ENCODE measurements at places on chromosomes 7 and 10.

GRCh38 chr7:151137076-151137675, 30.3 kb downstream of the GBX1 start:
- DNase-seq = peak; percentile 25

DNA sequence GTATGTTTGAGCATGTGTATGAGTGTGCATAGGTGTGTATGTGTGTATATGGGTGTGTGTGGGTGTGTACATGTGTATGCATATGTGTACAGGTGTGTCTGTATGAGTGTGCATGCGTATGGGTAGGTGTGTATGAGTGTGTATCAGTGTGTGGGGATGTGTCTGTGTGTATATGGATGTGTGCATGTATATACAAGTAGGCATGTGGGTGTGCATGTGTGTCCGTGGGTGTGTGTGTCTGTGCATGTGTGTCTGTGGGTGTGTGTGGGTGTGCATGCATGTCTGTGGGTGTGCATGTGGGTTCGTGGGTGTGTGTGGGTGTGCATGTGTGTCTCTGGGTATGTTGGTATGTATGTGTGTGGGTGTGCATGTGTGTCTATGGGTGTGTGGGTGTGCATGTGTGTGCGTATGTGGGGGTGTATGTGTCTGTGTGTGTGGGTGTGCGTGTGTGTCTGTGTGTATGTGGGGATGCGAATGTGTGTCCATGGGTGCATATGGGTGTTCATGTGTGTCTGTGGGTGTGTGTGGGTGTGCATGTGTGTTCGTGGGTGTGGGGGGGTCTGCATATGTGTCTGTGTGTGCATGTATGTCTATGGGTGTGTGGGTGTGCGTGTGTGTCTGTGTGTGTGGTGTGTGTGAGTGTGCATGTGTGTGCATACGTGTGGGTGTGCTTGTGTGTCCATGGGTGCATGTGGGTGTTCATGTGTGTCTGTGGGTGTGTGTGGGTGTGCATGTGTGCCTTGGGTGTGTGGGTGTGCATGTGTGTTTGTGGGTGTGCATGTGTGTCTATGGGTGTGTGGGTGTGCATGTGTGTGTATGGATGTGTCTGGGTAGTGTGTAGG, 20.6 kb downstream of the EMX2 start:
- no peak for DNase-seq

DNA sequence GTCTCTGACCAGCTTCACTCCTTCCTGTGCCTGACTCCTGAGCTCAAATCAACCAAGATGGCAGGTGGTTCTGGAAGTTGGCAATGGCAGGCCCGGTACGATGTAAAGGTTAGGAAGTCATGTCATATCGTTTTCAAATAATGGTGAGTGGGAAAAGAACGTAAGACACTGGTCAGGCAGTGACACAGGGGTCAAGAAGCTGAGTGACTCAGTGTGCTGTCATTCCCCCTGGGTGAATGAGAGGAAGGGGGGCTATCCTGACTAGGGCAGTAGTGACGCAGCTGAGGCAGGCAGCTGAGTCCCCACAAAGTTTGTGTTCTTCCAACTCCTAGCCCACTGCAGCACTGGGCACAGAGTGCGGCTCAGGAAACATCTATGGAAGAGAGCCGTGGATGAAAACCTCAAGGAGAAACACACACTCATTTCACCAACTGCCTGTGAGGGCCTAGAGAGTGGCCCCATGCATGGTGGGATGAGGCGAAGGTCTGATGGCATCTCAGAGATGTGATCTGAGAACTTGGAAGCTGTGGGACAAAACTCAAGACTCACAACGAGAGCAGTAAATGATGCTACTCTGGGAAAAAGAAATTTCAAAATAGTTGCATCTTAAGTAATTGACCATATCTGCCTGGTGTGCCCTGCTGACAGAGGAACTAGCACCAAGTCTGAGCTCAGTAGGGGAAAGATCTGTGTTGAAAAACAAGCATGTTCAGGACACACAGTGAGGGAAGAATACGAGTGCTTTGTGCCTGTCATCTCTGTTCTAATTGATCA, 23.2 kb downstream of the CREB3L2 start:
- DNase-seq = no peak

- no peak for DNase-seq
Measured at GRCh38 chr10:81917666-81918065, 42.7 kb downstream of the NRG3 start.

DNA sequence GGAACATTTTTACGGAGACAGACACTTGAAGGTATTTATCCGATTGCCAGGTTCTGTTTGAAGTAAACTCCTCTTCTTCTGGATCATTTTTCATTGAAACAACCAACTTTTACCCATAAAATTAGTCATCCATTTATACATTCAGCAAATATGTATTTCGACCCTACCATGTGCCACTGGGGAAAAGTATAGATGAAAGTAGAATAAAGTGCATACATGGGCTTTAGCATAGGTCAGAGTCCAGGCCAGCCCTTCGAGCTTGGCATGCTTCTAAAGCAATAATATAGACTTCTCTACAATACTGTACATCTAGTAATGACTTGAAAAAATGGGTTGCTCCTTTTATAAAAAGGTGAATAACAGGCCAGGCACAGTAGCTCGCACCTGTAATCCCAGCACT, 10.1 kb downstream of the SLC25A16 start:
- no peak for DNase-seq

DNA sequence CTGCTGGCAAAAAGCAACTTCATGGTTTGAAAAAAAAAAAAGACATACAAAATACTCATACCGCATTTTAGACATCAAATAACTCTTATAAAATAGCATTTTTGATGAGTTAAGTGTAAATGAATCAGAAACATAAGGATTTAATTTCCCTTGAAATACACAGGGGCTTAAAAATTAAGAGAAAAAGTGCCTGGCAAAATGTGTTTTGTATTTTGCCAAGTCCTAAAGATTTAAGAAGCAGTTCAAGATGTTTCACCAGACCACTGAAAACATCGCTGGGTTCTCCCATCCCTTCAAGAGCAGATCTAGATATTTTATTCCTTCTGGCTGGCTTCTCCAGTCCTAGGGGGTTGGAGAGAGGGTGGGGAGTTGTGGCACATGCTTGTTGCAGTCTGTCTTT, 396.4 kb downstream of the INHBA start:
- DNase-seq = no peak

- DNase-seq = no peak
Measured at GRCh38 chr7:78563191-78563590, 764.6 kb downstream of the PHTF2 start.

DNA sequence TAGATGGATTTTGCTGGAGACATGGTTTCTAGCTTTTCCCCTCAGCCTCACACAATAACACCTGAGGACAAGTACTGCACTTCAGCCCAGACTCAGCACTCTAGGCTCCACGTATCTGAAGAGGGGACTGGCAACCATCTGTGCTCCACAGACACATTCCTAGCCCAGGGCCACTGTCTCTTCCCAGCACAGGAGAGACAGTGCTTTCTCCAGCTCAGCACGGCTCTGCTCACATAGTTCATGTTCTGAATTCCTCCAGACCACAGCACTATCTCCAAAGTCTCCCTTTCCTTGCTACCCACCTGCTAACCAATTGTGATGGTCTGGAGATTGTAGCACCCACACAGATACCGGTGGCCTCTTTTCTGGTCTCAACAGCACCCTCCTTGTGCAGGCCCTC, 114.5 kb downstream of the HTR7 start:
- DNase-seq = no peak

DNA sequence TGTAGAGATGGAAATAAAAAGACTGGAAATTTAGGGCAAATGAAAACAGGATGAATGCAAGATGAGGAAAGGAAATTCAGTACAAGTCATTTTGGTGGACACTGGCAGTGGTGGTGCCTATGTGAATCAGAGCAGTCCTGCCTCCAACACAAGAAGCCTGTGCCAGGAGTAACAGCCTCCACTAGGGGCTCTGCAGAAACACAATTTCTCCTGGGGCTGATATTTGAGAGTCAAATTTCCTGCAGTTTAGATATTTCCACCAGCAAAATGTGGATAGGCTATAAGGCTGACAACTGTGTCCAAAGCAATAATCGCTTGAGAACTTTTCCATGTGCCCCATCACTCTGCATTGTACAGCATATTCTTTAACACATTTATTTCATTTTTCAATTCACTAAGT, 4.7 kb upstream of the PLXDC2 start:
- no peak for DNase-seq

GRCh38 chr10:54833029-54833428, 32.0 kb upstream of the PCDH15 start:
- no peak for DNase-seq

DNA sequence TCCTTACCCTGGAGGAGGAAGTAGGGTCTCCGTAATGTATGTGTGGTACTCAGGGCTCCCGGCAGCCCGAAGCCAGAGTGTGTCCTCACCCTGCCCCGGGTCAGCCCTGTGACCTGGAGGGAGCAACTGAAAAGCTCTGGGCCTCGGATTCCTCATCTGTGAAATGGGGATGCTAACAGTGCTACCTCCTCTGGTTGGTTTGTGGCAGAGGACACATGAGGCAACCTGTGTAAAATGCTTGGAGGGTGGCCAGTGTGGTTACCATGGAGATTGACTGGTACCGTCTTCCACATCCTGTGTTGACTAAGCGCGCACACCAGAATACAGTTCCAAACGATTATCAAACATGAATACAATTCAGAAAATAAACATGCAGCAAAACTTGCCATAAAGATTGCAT, 163.8 kb upstream of the KLF6 start:
- no peak for DNase-seq

- no peak for DNase-seq
Measured at GRCh38 chr7:85001495-85002345, 185.1 kb downstream of the SEMA3D start.

DNA sequence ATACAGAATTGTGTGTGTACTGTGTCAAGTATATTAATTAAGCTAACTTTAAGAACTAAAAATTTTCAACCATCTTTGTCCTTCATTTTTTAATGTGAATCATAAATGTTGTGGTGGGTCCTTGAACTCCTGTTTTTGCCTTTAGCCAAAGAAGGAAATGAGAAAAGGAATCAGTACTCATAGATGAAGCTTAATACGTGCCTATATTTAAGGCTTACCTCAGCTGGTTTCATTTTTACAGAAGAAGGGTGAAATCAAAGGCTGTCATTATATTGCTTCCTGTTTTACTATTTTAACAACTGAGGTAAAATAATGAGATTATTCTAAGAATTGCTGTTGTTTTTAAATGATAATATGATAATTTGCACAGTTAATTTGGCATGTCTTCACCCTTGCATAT, 6.3 kb upstream of the SNX13 start:
- peak; percentile 21 for DNase-seq

DNA sequence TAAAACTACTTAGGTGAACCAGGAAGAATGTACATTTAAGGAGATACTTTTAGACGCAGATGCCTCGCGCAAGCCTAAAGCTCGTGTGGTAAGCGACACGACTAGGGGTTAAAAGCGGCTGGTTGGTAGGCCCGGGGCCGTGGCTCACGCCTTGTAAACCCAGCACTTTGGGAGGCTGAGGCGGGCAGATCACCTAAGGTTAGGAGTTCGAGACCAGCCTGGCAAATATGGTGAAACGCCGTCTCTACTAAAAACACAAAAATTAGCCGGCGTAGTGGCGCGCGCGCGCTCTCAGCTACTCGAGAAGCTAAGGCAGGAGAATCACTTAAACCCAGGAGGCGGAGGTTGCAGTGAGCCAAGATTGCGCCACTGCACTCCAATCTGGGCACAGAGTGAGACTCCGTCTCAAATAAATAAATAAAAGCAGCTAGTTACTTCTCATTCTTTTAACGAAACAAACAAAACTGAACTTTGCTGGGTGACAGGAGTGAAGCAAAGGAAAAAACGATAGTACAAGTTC, 879 bp downstream of the NUDT5 start:
- peak; percentile 14 for DNase-seq

- DNase-seq = no peak
Measured at GRCh38 chr10:43041422-43042342, 35.2 kb upstream of the RET start.

DNA sequence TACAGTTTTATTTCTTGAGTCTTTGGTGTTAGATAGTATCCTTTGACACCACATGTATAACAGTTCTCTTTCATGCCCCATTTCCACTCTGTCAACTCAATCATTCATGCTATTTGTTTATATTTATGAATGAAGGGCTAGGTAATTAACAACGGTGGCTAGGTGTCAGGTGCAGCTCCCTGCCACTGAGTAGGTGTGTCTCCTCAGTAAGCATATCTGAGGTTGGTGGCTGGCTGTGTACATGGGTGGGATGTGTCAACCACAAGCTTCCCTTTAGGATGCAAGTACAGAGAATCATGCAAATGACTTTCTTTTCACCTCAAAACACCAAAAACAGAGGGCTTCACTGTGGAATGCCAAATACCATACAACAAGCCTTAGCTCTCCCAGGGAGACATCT, 83.4 kb downstream of the ZNF365 start:
- DNase-seq = no peak

- no peak for DNase-seq
Measured at GRCh38 chr7:17832242-17832641, 108.1 kb downstream of the SNX13 start.

GRCh38 chr7:63072806-63073205, 925.8 kb upstream of the ZNF722 start:
- DNase-seq = no peak

DNA sequence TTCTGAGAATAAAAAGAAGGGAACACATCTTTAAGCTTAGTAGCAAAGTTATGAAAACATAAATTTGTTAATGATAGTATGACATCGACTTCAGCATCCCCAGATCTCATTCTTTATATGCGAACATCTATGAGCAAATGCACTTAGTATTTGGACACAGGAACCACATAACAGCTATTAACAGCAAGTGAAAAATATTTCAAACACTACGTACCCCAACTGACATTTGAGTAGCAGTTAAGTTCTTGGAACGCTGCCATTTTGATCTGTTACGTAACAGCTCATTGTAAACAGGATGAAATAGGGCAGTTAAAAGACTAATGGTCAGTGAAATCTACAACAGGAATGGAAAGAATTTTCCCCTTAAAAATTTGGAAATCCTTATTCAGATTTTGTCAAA, 428.9 kb downstream of the TNS3 start:
- no peak for DNase-seq

- DNase-seq = no peak
Measured at GRCh38 chr7:131574741-131575140, 18.3 kb upstream of the PODXL start.

GRCh38 chr7:101251871-101252659, 7.2 kb upstream of the FIS1 start:
- peak; percentile 94 for DNase-seq

- no peak for DNase-seq
Measured at GRCh38 chr10:118544401-118544948, 51.0 kb downstream of the PRLHR start.

GRCh38 chr10:4003348-4003973, 218.5 kb upstream of the KLF6 start:
- DNase-seq = no peak

GRCh38 chr10:123553810-123554430, 112.2 kb upstream of the GPR26 start:
- no peak for DNase-seq

DNA sequence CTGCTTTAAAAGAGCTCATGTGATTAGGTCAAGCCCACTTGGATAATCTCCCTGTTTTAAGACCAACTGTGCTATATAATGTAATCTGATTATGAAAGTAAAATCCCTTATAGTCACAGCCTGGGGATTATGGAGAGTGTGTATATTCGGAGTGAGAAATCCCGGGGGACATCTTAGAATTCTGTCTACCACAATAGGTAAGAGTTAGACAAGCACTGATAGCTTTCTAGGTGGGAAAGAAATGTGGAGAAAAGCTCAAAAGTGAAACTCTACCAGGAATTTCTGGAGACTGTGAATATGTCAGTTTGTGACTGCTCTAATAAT, 2.9 kb upstream of the VCL start:
- DNase-seq = no peak
